Fibroblast of villous mesenchyme (primary cell): ENCODE measurements at places on chromosomes 16 and 17. TPM values are rescaled to one million over a fixed set of nuclear protein-coding genes. Genes with fewer than 3 reads are reported as not detected.

TMEM98 gene
- total RNA-seq, result 128 and 135 TPM in 2 replicates

TNFRSF13B gene
- not detected in 2 replicates for total RNA-seq

PIRT gene
- not detected in 2 replicates for total RNA-seq

DRC3 gene
- total RNA-seq, result under 0.01 and 0.97 TPM in 2 replicates

EVPL gene
- under 0.01 and 0.43 TPM in 2 replicates for total RNA-seq

FOXC2 gene
- total RNA-seq, result 0.64 TPM in 1 of 2 replicates, not detected in the other

TBC1D3G gene
- total RNA-seq, result not detected in 2 replicates

IRF8 gene
- not detected in 2 replicates for total RNA-seq

GRCh38 chr16:56632156-56632847, at the start of gene MT1M:
MT1M (plus strand) TSS chr16:56632659; CDS start chr16:56632732, 73 bp downstream.
- DNase-seq, result no peak

DNA sequence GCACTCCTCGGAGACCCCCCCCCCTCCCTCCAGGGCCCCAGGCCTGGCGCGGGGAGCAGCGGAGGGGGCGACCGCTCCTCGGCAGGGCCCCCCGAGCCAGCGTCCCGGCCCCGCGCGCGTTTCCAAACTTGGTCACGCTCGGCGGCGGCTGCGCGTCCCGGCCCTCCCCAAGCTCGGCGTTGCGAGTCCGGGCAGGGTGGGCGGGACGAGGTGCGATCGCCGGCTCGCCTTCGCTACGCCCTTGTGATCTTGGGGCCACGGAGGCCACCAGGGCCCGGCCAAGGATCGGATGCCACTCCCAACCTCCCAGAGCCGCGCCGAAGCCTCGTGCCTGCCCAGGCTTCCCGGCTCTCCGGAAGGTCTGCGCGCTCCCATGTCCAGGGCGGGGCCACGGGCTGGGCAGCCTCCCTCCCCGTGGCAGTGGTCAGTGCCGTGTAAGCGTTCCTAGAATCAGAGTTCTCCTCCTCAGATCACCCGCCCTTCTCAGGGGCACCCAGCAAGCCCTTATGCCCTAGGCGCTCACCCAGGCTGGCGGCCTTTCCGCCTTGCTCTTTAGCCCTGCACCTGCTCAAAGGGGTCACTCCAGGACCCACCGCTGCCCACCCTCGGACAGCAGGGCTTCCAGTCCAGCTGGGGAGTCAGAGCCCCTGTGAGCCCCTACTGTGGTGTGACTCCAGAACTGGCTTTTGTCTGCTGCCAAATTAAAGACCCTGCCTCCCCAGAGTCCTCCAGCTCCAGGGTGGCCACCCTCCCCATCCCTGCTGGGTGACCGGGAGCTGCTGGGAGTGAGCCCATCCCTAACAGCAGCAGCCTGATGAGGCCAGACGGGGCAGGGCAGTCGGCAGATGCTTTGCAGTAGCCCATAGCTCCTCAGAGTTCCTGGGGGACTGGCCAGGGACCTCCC, 12.2 kb upstream of the MRPS23 start:
- DNase-seq, result peak; percentile 64

DNA sequence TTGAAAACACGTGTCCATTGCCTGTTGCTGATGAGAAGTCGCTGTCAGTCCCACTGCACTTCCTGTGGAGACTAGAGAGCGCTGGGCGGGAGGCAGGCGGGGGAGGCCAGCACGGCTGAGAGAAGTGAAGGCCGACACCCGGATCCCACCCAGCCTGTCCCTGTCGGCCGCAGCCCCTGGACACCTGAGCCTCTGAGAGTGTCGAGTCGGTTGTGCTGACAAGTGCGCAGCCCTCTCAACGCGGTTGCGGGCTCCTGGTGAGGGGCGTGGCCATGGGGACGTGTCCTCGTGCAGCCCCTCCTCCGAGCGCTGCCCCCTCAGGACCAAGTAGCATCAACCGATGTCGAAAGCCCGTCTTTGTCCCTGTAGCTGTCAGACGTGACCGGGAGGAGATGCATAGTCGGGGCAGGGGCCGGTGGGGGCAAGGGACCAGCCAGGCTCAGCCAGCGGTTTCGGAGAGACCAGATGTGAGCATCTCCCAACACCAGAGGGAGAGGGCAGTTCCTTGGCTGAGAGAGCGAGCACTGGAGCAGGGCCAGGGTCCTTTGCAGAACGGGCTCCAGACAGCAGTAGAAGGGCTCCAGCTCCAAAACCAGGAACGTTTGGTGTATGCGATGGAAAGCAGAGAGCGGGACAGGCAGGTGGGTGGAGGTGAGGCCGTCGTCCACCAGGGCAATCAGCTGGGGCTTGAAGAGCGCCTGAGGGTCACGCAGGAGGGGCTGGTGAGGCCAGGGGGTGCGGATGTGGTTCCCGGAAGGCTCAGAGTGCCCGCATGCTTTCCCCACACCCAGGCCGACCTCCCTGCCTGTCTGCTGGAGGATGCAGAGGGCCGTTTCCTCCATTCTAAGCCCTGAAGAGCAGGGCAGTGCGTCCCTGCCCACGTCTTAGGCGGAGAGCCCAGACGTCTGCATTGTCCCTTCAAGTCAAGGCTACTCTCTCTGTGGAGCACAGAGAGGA, 43.3 kb upstream of the CHMP6 start:
- DNase-seq, result no peak

- DNase-seq, result no peak
These were observed 60.4 kb upstream of the TOB1 start for GRCh38 chr17:50926523-50926922.

DNA sequence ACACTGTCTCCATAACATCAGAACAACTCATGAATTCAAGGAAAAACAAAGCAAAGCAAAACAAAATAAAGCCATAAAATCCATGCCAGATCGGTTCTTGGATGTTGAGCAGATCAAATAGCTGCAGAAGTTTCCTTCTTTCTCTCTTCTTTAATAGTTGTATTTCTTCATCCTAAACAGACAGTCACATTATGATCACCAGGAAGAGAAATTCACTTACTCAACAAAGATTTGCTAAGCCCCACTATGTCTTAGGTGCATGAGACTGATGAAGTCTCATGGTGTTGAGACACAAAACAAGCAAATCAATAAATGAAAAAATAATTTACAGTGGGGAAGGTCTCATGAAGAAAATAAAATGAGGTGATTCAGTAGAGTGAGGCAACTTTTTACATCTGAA, 72.8 kb downstream of the WIPI1 start:
- DNase-seq, result peak; percentile 90

GRCh38 chr16:79272141-79272577, 328.4 kb downstream of the MAF start:
- no peak for DNase-seq

- no peak for DNase-seq
These were observed 41.9 kb downstream of the TMEM11 start for GRCh38 chr17:21171970-21172510.

DNA sequence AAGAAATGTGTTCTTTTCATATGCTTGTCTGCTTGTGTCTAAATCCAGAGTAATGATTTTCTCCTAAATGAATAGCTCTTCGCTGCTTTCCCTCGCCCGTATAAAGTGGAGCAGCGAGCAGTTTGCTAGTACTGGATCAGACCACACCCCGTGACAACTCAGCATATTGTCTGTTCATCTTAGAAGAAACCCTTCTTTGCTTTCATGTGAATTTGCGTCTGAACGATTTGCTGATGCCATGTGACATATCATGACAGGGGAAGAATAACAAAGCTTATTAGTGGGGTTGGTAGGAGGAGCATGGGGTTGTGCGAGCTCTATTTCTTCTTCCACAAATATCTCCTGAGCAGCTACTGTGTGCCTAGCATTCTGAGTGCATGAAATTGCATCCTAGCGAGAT, 44.1 kb upstream of the CACNG4 start:
- DNase-seq, result no peak

DNA sequence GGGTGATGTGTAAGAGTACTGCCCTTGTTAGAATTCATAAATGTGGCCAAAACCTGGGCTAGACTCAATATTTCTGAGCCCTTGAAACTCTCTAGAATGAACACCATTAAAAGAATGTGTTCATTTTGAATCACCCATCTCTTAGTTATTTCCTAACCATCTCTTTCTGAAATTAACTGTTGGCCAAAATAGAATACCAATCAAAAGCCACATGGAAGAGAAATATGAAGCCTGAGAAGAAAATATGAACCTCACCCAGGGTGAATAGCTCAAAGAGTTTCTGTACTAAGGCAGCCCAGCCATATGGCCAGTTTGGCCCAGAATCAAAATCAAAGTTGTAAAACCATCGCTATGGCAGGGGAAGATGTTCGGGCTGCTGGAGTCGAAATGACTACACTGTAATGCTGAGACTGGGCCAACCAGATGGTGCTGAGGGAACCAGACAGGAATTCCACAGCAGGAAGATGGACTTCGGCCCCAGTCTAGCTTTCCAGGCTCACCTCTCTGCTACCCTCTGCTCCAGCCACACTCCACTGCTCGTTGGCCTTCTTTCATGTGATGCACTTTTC, 154.3 kb upstream of the ZFHX3 start:
- peak; percentile 95 for DNase-seq

GRCh38 chr17:36859003-36859300, 78.3 kb upstream of the LHX1 start:
- DNase-seq, result no peak

DNA sequence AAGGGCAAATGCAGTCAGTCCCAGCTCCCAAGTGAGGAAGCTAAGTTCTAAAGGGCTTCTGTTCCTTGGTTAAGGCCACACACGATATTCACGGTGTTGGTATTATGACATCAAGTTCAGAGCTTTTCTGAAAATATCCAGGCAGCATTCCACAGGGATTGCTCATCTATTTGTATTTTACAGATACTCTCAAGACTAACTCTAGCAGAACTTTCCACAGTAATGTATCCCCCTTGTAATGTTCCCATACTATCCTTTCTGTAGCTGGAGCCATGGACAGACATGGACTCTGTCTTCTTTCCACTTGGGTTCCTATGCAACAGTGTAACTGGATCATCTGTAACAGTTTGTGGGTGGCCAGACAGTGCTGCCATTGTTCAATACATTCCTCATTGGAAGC, 13.5 kb downstream of the SDR42E1 start:
- peak; percentile 97 for DNase-seq

GRCh38 chr17:55607731-55608341, 96.6 kb upstream of the SMIM36 start:
- peak; percentile 95 for DNase-seq

DNA sequence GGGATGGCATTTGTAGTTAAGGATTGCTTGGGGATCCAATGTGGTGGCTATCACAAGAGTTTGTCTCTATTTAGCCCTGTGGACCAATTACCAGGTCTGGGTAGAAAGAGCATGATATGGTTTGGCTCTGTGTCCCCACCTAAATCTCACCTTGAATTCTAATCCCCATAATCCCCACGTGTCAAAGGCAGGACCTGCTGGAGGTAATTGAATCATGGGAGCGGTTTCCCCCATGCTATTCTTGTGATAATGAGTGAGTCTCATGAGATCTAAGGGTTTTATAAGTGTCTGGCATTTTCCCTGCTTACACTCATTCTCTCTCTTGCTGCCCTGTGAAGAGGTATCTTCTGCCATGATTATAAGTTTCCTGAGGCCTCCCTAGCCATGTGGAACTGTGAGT, 86.4 kb upstream of the HS3ST4 start:
- DNase-seq, result no peak

- no peak for DNase-seq
These were observed 1.1 kb downstream of the PABPN1L start for GRCh38 chr16:88865310-88865709.

DNA sequence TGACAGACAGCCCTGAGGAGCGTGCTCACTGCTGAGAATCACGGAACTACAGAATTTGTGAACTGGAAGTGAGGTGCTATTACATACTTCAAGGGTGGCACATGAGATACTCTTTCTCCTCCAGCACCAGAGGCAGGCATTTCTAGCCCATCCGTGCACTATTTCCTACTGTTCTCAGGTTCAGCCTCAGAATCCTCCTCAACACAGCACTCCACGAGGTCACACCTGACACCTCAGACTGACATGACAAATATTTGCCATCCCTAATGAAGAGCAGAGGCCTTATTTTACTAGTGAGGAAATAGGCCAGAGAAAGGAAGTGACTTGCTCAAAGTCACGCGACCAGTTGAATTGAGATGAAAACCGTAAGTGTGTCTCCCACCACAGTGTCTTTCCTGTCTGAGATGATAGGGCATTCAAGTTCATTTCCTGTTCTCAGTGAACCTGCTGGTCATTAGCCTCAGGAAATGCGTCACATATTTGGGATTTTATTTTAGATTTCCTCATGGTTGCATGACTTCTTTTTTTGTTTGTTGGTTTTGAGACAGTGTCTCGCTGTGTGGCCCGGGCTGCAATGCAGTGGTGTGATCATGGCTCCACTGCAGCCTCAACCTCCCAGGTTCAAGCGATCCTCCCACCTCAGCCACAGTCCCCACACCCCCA, 23.6 kb downstream of the SEZ6 start:
- DNase-seq, result peak; percentile 6

GRCh38 chr17:51455931-51456330, 195.6 kb downstream of the UTP18 start:
- DNase-seq, result no peak

- DNase-seq, result no peak
These were observed 31.1 kb downstream of the TPSG1 start for GRCh38 chr16:1193825-1194581.

- peak; percentile 47 for DNase-seq
These were observed 43.8 kb downstream of the NDEL1 start for GRCh38 chr17:8479431-8479947.

GRCh38 chr16:50313596-50314478, 47.5 kb downstream of the ADCY7 start:
- DNase-seq, result peak; percentile 44

GRCh38 chr17:19958023-19958422, 19.6 kb downstream of the AKAP10 start:
- DNase-seq, result peak; percentile 81

- DNase-seq, result no peak
These were observed 7.6 kb downstream of the XPO6 start for GRCh38 chr16:28204204-28204603.

DNA sequence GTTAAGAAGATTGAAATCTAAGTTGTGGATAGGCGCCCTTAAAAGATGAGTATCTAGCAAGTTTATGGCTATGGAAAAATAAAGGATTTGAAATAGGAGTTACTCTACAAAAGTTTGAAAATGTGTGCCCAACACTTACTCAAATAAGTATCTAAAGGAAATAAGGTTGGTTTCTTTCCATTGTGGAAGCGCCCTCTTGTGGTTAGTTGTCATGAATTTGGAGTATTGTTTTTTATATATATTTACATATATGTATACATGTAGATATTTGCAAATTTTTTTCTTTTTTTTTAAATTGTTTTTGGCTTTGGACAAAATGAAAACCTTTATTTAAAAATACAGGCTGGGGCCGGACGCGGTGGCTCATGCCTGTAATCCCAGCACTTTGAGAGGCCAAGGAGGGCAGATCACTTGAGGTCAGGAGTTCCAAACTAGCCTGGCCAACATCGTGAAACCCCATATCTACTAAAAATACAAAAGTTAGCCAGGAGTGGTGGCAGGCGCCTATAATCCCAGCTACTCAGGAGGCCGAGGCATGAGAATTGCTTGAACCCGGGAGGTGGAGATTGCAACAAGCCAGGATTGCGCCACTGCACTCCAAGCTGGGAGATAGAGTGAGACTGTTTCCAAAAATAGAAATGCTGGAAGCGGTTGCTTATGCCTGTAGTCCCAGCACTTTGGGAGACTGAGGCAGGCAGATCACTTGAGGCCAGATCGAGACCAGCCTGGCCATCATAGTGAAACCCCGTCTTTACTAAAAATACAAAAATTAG, 24.0 kb upstream of the VPS4A start:
- peak; percentile 95 for DNase-seq
